ENCODE measurements at places on chromosomes 12 and 14.

GRCh38 chr14:23245282-23245681 is 7.5 kb downstream of the RNF212B start:
- no peak for DNase-seq

GRCh38 chr12:15684896-15685658 is 104.1 kb downstream of the EPS8 start:
- peak; percentile 61 for DNase-seq

GRCh38 chr14:100540926-100541620 is 46.1 kb downstream of the BEGAIN start:
- DNase-seq, result no peak

DNA sequence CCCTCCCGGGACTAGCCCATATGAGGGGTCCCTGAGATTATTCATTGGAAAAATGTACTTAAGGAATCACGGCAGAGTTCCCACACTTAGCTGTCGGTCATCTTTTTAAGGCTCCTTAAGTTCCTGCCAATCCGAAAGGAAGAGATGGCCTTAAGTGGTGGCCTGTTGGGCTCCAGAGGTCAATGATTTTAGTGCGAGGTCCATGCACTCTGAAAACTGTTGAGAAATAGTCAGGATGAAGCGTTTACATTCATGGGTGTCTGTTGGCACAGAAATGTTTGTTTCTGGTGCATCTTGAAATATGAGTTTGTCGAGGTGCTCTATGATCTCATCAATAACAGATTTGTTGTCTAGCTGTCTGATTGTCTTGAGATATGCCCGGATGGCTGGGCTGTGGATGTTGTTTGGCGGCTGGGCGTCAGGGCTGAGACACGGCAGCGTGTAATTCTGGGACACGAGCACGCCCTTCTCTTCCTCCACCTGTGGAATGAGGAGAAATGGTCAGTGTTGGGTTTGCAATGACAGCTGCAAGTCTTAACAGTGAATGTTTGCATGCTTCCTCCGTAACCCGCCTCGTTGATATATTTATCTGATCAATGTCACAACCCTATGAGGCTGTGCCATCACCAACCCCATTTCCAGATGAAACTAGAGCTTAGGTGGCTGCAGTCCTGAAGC is 1.6 kb downstream of the IL31 start:
- no peak for DNase-seq

DNA sequence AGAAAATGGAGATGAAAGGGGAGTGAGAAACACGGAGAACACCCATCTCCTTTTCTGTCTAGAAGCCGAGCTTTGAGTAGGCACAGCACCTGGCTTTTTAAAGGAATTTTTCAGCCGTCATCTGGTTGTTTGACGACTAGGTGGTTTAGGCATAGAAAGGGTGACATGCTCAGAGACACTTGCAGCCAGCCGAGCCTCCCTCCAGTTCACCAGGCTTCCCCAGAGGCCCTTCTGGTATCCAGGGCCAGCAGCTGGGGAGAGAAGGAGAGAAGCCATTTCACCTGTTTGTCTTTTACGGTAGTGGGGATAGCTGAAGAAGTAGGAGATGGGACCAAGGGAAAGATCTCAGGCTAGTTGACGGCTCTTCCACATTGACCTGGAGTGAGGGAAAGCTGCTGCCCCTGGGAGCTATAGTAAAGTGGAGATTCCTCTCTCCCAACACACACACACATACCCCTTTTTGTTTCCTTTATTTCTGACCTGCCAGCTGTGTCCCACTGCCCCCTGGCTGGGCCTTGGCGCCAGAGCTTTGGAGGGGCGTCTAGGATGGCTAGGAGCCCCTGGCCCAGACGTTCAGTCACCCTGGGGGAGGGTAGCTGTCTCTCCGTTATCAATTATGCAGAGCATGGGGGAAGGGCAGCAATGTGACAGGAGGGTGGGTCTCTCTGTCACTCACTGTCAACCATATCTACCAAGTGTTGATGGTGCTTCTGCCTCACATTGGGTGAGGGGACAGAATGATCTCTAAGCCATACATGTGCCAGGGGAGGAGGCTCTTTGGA is 5.5 kb downstream of the MAP3K12 start:
- no peak for DNase-seq

DNA sequence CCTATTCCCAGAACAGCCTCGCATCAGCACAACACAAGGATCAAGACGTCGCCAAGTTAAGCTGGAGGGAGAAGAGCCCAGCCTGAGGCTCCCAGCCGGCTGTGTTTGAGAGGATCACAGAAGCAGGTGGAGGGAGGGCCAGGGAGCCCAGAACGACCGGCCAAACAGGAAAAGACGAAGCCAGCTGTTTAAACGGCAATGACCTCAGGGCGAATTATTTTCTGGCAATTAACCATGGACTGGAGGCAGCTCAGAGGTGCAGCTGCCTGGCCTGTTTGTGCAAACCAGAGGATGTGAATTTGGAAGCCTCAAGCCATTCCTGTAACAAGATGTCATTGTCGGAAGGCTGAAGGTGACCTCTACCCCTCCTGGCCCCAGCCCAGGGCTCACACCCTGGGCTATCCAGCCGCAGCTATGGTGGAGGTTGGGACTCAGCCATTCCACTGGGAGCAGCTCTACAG is 175.8 kb upstream of the PRMT8 start:
- no peak for DNase-seq

- peak; percentile 10 for DNase-seq
Observed at GRCh38 chr14:42057111-42057510, 450.4 kb downstream of the LRFN5 start.

GRCh38 chr14:24378327-24378726 is 10.3 kb downstream of the NFATC4 start:
- DNase-seq, result no peak

GRCh38 chr12:50400638-50401499 is at the start of gene LARP4:
Gene LARP4, plus strand, starts transcription at chr12:50400885. Its CDS starts 126 bp downstream, at chr12:50401011.
- DNase-seq, result peak; percentile 98

DNA sequence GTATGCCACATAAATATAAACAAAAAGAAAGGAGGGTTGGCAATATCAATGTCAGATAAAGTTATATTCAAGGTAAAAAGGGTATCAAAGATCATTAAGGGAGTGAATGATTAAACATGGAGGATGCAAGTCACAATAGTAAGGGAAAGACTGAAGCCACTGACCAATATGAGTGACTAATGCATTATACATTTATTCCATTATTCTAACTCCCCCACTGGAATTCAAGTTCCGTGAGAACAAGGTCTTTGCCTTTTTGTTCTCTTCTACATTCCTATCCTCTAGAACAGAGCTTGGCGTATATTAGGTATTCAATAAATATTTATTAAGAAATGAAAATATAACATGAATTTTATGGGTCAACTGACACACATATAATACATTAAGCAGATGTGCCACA is 30.7 kb downstream of the MAP4K5 start:
- peak; percentile 55 for DNase-seq

GRCh38 chr12:131883521-131883900 is 10.9 kb upstream of the ULK1 start:
- DNase-seq, result peak; percentile 54

DNA sequence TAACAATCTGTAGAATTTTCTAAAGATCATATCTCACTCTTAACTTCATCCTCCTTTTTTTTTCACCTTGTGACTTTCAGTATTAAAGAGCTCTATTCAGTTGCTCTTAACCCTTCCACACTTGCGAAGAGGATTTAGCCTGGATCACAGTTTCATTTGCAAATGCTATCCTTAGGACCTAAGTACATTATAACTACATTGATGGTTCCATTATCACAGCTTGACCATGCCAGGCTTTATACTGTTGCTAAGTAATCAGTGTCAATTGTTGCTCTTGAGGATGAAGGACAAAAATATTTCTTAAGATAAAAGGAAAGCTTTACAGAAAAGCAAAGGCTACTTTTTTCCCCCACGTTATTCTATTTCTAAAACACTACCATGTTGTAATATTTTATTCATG is 122.2 kb downstream of the PDZRN4 start:
- no peak for DNase-seq

DNA sequence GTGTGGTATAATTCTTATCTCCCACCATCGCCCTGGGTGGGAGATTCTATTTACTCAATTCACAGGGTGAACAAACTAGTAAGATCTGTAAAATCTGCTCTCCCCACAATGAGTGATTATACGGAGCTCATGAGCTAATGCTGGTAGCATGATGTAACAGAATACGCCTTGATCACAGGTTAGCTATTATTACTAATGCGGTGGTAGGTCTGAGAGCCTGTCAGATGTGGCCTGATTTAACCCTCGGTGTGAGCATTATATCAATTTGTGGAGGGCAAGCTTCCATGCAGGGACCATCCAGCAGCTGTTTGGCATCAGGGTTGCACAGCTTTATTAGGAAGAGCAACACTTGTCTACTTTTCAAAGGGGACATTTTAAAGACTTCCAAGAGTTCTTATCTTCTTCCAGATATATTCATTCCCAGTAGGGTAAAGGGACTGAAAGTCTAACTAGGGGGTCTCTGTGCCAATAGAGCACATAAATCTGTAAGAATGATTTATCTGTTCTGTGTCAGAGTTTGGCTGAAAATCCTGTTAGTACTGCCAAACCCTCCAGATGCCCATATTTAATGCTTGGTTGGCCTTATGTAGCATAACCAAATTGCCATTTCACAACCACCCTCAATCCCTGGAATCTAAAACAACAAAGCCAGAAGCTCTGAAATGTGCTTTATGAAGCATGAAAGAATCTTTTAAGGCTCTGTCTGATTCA is 18.7 kb downstream of the TSHR start:
- DNase-seq, result peak; percentile 65

- no peak for DNase-seq
Observed at GRCh38 chr12:68761901-68762630, 16.1 kb downstream of the SLC35E3 start.

GRCh38 chr12:116121453-116121871 is 156.0 kb downstream of the MED13L start:
- peak; percentile 89 for DNase-seq

- no peak for DNase-seq
Observed at GRCh38 chr12:131280426-131280825, 326.7 kb downstream of the ADGRD1 start.

DNA sequence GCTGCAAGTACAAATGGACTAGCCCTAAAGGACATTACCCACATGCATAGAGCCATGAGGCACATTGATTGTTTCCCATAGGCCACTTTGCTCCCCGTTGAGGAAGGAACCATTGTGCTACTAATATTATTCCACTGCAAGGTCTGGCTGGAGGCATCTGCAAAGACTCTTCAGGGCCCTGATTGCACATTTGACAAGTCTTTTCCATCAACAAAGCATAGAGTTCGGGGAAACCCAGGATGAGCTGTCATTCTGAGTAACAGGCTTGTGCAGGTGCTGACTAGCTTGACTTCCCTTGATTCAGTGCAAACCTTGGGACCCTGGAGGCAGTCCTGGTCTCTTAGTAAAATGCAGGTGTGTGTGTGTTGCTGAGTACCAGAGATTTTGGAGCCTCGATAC is 73.8 kb downstream of the SUSD6 start:
- DNase-seq, result no peak

Data from adipocyte (in vitro differentiated cells).